Fibroblast of skin of abdomen (primary cell): ENCODE measurements at places on chromosomes 13 and 19.

DNA sequence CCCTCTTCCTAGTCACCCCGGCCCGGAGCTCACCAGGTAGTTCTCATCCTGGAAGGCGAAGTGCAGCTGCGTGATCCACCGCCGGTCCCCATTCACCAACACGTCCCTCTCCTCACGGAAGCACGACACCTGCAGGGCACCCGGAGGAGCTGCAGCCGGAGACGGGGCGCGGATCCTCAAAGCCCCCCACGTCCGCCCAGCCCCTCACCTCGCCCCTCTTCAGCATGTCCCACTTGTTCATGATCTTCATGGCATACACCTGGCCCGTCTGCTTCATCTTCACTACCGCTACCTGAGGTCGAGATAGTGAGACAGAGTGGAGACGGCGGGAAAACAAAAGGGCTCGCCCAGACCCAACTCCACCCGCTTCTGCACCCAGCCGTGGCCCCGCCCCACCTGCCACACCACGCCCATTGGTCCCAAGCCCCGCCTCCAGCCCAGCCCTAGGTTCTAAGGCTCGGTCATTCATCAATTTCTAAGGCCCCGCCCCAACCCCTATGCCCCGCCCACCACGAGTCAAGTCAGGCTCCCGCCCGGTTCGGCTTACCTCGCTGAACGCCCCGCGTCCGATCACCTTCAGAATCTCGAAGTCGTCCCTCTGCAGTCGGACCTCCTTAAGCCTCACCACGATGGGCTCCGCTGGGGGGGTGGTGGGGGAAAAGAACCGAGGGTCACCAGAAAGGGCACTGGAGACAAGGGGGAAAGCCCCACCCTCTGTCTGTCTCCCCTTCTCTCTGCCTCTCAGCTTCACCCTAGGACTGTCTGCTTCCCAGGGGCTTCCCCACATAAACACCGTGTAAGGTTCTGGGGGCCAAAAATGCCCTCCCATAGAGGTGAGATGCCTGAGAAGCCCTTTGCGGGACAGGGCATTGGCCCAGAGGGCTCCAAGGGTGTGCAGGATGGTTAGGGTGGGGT, 2.8 kb downstream of the DMPK start:
- peak; percentile 48 for DNase-seq

DNA sequence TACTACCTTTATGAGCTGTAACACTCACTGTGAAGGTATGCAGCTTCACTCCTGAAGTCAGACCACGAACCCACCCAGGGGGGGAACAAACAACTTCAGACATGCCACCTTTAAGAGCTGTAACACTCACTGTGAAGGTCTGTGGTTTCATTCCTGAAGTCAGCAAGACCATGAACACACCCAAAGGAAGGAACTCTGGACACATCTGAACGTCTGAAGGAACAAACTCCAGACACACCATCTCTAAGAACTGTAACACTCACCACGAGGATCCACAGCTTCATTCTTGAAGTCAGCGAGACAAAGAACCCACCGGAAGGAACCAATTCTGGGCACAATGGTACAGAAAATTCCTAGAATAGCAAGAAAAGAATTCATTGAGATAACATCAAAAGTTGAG, 1796.5 kb upstream of the MIR17HG start:
- peak; percentile 13 for DNase-seq

DNA sequence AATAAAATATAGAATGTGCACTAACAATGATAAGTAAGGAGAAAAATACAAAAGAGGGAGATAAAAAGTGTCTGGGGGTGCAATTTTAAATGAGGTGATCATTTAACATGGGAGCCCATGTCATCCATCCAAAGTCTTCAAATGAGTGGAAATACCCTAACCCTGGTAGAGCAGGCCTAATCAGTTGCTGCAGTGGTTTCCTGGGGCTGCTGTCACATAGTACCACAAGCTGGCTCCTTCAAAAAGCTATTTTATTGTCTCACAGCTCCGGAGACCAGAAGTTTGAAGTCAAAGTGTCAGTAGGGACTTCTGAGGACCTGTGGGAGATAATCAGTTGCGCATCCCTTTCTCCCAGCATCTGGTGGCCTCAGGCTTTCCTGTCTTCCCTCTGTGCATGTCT, 717.9 kb downstream of the DIAPH3 start:
- no peak for DNase-seq

GRCh38 chr13:41306271-41307145, 4.6 kb upstream of the NAA16 start:
- no peak for DNase-seq

GRCh38 chr13:108225440-108225839, 7.2 kb downstream of the ABHD13 start:
- no peak for DNase-seq

DNA sequence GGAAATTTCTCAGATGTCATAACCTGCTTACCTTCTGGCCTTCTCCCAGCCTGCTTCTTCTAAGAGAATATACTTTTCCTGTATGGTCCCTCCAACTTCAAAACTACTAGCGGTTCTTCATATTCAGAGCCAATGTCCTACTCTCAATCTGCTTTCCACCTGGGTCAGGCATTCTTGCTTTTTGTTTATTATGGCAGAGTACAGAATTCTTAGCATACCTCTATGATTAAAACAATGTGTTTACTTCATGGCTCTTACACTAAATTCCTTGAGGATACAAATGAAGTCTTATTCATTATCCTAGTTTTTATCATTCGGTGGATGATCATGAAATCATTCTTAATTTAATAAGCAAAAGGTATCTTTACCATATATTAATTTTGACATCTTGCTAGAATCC, 484.2 kb upstream of the SLITRK1 start:
- peak; percentile 75 for DNase-seq

DNA sequence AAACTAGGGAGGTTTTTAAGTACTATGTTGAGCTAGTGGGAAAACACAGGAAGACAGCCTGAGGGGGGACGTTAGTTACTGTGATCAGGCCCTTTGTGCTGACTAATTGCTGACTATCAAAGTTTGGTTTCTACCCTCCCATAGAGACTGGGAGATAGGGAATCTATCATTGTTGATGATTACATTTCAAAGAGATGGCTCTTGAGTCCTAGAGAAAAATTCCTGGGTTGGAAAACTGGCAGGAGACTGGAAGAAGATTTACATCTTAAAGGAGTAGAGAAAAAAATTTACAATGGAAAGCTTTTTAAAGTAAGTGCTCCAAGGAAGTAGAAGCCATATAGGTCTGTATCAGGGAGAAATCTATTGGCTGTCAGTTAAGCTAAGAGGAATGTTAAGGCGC, 522.0 kb upstream of the KLHL1 start:
- DNase-seq, result no peak

DNA sequence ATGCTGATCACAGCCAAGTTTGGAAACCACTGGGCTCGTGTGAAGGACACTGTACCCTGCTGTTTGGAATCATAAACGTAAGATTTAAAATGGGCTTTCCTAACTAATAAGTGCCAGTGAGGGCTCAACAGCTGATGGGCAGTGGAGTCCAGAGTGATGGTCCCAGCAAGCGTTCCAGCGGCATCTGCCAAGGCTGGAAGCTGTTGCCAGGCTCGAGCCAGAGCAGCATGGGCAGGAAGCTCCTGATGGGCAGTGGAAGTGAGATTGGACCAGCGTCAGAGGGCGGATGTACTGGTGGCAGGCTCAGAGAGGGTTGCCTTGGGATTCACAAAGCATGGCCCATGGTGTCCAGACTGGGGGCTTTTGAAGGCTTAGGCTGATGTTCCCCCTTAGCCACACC, 30.2 kb downstream of the COL4A2 start:
- DNase-seq, result no peak

DNA sequence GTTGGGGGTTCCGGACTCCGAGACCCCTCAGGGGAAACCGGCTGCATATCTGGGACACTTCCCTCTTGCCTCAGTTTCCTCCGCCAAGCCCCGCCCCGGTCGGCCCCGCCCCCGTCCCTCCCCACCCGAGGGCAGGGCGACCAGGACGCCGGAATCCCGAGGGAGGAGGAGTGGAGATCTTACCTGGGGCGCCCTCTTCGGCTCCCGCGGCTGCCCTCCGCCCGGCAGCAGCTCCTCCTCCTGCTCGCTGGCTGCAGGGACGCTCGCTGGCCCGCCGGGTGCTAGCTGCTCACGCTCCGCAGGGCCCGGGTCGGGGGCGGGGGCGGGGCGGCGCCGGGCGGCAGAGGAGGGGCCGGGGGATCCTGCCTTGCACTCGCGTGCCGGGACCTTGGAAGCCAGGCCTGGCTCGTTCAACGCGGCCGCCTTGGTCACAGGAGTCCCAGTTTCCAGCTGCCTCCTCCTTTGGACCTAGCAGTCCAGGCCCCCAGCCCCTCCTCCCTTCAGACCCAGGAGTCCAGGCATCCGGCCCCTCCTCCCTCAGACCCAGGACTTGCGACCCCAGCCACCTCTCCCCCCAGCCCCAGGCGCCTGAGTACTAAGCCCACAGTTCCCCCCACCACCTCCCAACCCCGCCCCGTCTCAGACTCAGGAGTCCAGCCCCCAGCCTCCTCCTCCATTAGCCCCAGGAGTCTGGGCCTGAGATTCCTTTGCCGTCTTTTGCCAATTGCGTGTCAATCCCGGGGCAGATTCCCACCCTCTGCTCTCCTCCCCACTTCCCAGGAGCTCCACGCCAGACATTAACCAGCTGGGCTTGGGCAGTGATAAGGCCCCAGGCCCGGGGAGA, at the start of gene NTF4:
NTF4 (minus strand) TSS at position 51 of the 844 bp plus-strand sequence. CDS start 2,821 bp downstream, outside the sequence.
- DNase-seq, result peak; percentile 28

DNA sequence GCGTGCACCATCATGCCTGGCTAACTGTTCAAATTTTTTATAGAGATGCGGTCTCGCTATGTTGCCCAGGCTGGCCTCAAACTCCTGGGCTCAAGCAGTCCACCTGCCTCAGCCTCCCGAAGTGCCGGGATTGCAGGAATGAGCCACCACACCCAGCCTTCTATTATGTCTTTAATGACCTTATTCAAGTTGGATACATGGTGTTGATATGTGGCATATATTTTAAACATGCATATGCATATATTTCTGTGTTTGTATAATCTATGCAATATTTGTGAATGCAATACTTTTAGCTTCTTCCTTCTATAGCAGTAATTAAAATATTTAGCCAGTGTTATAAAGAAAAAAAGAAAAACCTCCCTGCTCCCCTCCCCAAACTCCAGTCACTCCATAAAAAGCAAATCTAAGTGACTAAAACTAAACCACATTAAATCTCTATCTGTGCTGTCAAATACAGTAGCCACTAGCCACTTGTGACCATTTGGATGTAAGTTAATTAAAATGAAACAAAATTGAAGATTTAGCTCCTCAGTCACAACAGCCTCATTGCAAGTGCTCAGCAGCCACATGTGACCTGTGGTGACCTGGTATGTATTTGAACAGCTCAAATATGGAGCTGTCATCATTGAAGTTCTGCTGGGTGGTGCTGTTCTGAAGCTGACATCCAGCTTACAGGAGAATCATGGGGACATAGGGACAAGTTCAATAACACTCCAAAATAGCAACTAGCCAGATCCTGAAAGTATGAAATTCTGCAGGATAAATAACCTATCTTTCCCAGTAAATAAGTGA, 27.4 kb downstream of the FCGBP start:
- DNase-seq, result no peak

- DNase-seq, result no peak
Observed at GRCh38 chr19:51417810-51418157, 342 bp upstream of the SIGLEC10 start.

GRCh38 chr19:31372246-31372781, 23.1 kb upstream of the TSHZ3 start:
- no peak for DNase-seq

GRCh38 chr19:11566164-11566563, 7.1 kb upstream of the ELOF1 start:
- DNase-seq, result no peak

DNA sequence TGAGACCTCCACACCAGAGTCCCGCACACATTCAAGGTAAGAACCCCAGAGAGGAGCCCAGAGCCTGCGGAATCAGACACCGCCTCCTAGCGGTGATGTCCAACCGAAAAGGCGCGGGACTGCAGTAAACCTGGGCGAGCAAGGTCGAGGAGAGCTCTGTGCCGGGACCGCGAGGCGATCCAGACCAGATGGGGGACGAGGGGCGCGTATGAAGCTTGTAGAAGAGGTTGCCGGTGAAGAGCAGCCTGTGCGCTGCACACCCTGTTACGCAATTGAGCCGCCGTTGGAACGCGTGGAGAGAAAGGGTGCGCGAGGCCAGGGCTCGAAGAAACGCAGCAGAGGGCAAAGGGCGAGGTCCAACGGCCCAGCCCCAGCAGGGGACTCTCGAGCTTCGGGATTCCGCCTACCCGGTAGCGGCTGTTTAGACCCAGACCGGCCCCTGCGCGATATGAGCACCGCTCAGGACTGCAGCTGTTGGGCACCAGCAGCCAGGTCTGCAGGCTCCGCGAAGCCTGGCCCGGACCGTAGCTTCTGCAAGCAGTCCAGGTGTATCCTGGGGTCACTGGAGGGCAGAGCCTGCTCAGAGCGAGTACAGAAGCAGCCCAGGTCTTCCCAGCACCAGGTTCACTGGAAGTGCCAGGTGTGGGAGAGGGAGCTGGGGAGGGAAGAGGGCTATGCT, 65.9 kb upstream of the ZNF599 start:
- DNase-seq, result no peak

GRCh38 chr13:34758628-34759027, 183.4 kb upstream of the NBEA start:
- no peak for DNase-seq

GRCh38 chr13:107284173-107284572, 716.2 kb upstream of the ARGLU1 start:
- DNase-seq, result no peak

DNA sequence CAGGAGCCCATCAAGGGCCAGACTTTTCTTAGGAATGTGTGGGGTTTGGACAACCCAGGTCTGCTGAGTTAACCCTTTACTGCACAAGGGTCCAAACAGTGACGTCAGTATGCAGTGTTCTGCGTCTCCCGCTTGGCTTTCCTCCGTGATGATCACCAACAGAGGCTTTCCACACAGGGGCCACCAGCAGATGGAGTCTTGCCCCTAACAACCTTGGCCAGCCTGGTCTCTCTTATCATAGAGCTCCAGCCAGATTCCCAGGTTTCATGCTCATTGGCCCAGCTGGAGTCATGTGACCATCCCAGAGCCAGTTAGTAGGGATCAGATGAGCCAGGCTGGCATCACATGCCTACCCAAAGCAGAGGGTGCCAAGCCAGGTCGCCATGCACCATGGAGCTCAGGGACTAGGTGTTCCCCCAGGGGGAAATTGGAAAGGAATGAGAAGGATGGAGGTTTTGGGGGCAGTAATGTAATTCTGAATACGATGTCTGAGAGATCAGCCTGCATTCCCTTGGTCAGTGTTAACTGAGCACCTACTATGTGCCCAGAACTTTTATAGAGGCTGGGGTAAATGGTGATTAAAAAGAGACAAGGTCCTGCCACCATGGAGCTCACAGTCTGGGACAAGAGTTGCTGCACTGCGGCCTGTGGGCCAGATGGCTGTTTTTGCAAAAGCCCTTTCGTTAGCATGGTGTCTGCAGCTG, 61.2 kb downstream of the MYH14 start:
- no peak for DNase-seq

- no peak for DNase-seq
Observed at GRCh38 chr13:51834581-51835171, 10.3 kb downstream of the TMEM272 start.

DNA sequence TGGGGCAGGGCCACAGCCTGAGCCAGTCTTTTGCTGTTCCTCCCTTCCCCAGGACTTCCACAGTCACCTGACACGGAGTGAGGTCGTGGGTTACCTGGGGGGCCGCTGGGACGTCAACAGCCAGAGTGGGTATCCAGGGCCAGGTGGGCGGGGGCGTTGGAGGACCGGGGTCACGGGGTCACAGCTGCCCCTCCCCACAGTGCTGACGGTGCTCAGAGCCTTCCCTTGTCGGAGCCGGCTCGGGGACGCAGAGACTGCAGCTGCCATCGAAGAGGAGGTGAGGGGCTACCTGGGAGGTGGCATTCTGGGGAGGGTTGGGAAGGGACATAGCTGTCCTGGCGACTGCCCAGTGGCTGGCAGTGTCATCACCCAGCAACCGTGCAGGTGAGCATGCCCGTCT, 11.5 kb downstream of the MPND start:
- no peak for DNase-seq
